ENCODE measurements at places on chromosomes 16 and 17.
A peak's percentile ranks its signal among the peaks of the same experiment; 100 is the strongest.

- no peak for DNase-seq
These were observed 12.5 kb downstream of the CYB5B start for GRCh38 chr16:69436896-69437295.

- DNase-seq, result no peak
These were observed 2.3 kb downstream of the ADORA2B start for GRCh38 chr17:15947271-15947670.

GRCh38 chr17:48809182-48809581, 7.8 kb downstream of the TTLL6 start:
- DNase-seq, result no peak

DNA sequence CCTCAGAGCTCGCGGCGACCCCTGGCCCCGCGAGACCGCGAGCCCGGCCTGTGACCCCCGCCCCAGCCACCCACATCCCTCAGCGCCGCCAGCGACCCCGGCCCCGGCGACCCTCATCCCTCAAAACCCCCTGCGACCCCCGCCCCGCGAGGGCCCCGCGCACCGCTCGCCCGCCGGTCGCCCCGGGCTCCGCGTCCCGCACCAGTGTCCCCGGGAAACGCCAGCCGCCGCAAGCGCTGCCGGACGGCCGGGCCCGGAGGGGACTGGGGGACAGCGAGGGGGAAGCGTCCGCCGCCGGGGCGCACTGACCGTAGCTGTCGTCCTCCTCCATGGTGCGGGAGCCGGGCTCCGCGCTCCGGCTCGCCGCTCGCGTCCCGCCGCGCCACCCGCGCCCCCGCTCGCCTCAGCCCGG, at the start of gene CYTH1:
Gene CYTH1 (minus strand): TSS at position 381 of the 412 bp plus-strand sequence. CDS start 50 bp downstream, at position 331.
- no peak for DNase-seq

GRCh38 chr16:77894162-77894561, 105.8 kb downstream of the VAT1L start:
- no peak for DNase-seq

DNA sequence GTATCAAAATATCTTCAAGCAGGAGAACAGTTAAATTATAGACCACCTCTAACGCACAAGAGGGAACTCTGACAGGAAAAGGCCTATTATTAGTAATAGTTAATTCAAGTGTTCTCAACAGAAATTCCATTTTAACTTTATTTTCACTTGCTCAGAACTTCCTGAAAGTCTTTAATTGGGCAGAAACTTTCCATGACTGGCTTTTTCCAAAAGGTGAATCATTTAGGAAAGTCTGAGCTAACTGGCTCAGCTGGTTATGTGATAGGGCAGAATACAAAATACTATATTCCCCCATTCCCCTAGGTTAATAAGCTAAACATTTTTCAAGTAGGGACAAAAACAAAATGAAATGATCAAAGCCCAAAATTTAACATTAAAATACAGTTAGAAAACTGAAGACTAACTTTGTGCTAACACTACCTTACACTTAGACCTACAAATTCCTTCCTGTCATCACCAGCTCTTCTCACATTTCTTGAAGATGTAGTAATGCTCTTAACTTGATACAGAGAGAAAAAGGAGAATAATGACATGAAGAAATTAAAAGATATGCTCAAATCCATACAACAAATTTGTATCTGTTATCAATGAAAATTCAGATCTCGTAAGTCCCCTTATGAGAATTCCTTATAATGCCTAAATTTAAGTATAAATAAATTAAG, 31.0 kb downstream of the CFDP1 start:
- DNase-seq, result no peak

- DNase-seq, result no peak
These were observed 17.4 kb downstream of the ITPRIPL2 start for GRCh38 chr16:19130852-19131824.

- no peak for DNase-seq
These were observed 46.5 kb downstream of the VAT1L start for GRCh38 chr16:77834635-77835540.

- DNase-seq, result no peak
These were observed 31.3 kb upstream of the CBX4 start for GRCh38 chr17:79870540-79870939.

DNA sequence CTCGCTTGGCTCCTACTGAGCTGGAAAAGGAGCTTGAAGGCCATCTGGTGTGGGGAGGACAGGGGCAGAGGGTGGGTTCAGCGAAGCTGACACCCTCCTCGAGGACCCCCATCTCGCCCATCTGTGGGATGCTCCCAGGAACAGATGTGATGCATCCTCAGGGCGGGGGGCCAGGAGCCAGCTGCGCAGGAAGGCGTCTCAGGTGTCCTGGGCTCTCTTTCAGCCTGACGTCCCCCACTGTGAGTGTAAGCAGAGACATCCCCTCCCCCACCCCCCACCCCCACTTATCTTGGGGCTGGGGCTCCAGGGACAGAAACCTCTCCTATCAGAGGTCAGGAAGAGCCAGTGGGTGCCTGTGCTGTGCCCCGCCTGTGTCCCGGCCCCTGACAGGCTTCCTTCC, 16.2 kb downstream of the KIF19 start:
- DNase-seq, result no peak

GRCh38 chr17:6366221-6366666, 68.7 kb downstream of the AIPL1 start:
- no peak for DNase-seq

DNA sequence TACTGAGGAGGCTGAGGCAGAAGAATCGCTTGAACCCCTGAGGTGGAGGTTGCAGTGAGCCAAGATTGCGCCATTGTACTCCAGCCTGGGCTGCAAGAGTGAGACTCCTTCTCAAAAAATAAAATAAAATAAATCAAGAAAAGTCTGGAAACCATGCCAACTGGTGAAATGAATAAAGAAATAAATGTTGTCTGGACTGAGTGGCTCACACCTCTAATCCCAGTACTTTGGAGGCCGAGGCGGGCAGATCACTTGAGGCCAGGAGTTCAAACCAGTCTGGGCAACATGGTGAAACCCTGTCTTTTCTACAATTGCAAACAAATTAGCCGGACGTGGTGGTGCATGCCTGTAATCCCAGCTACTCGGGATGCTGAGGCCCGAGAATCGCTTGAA, 744 bp upstream of the LRRC37A3 start:
- no peak for DNase-seq

- no peak for DNase-seq
These were observed 23.4 kb downstream of the C1QTNF1 start for GRCh38 chr17:79047291-79047920.

GRCh38 chr17:14301279-14302090, 604 bp downstream of the HS3ST3B1 start:
- peak; percentile 24 for DNase-seq

DNA sequence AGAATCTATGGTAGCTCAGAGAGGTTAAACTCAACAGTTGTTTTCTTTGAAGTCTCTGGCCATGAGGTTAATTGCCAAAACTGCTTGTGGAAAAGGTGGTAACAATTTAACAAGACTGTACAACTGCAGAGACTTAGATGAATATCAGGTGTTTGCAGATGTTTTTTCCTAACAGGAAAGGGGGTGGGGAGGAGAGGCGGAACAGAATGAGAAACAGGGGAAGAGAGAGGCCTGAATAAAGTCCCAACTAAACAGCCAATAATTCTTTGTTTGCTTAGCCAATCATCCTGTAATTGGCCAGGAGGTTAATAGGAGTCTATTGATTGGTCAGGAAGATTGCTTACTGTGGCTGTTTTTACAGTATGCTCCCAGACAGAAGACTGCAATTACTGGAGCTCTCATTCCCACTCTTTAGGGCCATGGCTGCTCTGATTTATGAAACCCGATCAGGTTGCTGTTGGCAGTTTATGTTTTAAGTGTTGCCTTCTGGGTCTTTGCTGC, 249.7 kb upstream of the TBX2 start:
- DNase-seq, result no peak

- no peak for DNase-seq
These were observed 29.8 kb downstream of the POLR2A start for GRCh38 chr17:7513850-7514419.

Measured in progenitor cell of endocrine pancreas (in vitro differentiated cells).